Esophagus mucosa (tissue), 1 donor: ENCODE measurements at places on chromosomes 7 and 10. TPM values are rescaled to one million over a fixed set of nuclear protein-coding genes. Genes with fewer than 3 reads are reported as not detected.

COL17A1 gene
- total RNA-seq, result 204 TPM

MRC1 gene
- 1.2 TPM for total RNA-seq

POLR2J3 gene
- total RNA-seq, result 13.8 TPM

SPDYE8 gene
- not detected for total RNA-seq

MCM10 gene
- total RNA-seq, result 5.9 TPM

MINPP1 gene
- 3.9 TPM for total RNA-seq

ADAM12 gene
- 0.64 TPM for total RNA-seq

HOXA10 gene
- total RNA-seq, result 1.1 TPM

FAM180A gene
- 0.68 TPM for total RNA-seq

KEL gene
- 0.32 TPM for total RNA-seq

NME8 gene
- not detected for total RNA-seq

CACNB2 gene
- total RNA-seq, result 0.40 TPM

MYL10 gene
- not detected for total RNA-seq

FHIP2A gene
- total RNA-seq, result 7.9 TPM

IL15RA gene
- total RNA-seq, result 5.2 TPM

NUTM2E gene
- not detected for total RNA-seq

SLC25A28 gene
- total RNA-seq, result 35.8 TPM

SLC13A4 gene
- 3.0 TPM for total RNA-seq

APBB1IP gene
- total RNA-seq, result 1.4 TPM

LIPF gene
- total RNA-seq, result not detected

C10orf105 gene
- total RNA-seq, result not detected

GHRHR gene
- total RNA-seq, result not detected

CYTH3 gene
- total RNA-seq, result 7.9 TPM

RBP4 gene
- 0.60 TPM for total RNA-seq

VWDE gene
- 0.36 TPM for total RNA-seq

INHBA gene
- 0.84 TPM for total RNA-seq
